ENCODE measurements at places on chromosomes 7 and 10.

GRCh38 chr7:155262031-155262430 is 35.6 kb upstream of the INSIG1 start:
- no peak for DNase-seq

GRCh38 chr7:18140943-18141342 is 113.3 kb upstream of the PRPS1L1 start:
- no peak for DNase-seq

DNA sequence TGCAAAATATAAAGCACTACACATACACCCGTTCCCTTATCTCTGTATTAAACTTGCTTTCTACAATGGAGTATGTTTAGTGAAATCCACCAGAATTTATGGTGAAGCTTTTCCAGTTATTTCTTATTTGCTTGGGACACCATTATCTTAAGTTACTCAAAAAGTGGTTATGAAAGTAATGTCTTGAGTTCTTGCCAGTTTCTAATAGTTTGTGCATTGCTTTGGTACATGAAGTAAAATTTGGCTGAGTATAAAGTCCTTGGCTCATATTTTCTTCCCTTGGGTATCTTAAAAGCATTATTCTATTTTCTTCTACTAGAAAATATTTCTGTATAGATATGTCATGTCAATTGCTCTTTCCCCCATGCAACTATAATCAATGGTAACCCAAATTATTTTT is 85.2 kb downstream of the POLR1F start:
- DNase-seq: no peak

DNA sequence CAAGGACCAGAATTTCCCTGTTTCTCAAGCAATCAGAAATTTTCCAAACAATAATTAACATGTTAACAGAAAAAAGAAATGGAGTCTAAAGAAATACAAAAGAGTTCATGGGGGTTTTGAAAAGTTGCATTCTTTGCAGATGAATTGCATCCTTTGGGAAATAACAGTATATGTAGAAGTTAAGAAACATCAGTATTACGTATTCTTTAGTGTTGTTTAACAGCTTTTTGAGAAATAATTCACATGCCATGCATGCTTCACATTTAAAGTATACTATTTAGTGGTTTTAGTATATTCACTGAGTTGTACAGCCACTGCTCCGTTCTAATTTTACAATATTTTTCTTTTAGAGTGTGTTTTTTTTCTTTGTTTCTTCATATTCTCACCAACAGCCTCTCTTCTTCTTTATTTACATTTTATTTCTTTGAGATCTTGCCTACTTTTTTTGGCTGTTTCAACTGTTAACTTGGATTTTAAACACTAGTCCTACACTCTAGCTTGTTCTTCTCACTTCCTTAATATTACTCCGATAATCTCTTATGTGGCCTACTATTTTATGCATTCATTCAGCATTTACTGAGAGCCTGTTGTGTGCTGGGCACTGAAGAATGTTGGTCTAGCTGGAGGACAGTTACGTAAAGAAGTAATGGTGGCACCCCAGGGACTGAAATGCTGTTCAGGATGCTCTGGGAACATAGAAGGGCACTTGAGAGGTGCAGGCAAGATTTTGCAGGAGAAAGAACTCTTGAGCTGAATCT is 330.1 kb downstream of the EXOC4 start:
- DNase-seq: no peak

DNA sequence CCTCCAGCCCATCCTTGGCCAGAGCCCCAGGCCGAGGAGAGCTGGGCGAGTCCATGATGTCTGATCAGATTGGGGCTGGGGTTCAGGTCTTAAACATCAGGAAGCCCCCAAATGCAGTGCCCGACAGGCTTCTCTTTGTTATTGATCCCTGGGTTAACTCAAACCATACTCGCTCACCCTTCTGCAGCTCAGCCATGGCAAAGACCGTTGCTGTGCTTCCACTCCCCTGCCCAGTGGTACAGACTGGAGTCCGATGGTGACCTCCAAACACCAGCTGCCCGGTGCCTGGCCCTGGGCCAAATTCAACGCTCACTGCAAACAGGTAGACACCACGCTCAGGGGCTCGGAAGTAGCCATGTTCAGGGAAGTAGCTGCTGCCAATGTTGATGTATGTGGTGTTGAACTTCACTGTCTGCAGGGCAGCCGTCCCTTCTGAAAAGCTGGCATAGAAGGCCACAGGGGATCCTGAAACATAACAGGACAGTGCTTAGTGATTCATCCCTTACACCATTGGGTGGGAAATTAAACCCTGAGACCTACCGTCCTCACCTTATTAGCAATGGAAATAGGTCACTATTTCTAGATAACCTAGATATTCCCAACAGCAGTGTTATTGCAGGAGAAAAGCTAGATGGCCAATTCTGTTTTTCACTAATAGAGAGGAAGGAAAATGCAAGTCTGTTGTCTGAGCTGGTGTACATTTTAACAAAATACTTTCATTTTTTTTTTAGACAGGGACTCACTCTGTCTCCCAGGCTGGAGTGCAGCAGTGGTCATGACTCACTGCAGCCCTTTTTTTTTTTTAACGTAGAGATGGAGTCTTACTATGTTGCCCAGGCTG is 20.5 kb downstream of the MMRN2 start:
- DNase-seq: no peak

DNA sequence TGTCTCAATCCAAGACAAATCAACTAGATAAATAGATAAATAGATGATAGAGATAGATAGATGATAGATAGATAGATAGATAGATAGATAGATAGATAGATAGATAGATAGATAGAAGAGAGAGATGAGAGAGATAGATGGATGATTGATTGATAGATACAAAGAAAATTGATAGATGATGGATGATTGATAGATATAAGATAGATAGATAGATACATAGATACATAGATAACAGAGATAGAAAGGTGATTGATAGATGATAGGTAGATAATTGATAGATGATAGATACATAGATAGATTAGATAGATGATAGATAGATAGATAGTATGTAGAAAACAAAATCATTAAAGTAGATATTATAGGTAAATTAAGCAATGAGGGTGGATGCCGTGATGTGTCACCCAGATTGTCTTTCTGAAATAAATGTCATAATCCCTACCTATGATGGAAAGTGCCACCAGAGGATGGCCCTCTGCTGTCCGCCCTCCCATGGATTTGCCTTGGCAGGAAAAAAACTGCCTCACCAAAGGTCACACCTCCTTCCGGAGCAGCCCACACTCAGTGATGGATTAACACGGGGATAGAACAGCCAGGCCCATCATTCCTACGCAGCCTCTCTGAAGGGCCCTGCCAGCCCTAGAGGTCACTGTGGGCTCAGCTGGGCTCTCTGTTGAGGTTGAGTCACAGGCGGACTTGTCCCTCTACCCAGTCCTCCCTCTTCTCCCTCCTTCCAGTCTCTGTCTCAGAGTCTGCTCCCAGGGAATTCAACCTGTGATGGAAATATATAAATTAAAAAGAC is 50.8 kb downstream of the KCNH2 start:
- no peak for DNase-seq

DNA sequence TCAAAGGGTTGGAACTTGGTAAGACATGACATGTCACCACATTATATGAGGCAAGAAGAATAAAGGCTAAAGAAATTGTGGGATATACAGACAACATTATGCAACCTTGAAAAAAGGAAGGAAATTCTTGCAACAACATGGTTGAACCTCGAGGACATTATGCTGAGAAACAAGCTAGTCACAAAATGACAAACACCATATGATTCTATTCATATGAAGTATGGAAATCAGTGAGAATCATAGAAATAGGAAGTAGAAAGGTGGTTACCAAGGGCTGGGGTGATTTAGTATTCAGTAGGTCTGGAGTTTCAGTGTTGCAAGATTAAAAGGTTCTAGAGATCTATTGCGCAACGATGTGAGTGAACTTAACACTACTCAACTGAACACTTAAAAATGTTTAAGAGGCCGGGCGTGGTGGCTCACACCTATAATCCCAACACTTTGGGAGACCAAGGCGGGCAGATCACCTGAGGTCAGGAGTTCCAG is 126.9 kb upstream of the TBX20 start:
- no peak for DNase-seq

DNA sequence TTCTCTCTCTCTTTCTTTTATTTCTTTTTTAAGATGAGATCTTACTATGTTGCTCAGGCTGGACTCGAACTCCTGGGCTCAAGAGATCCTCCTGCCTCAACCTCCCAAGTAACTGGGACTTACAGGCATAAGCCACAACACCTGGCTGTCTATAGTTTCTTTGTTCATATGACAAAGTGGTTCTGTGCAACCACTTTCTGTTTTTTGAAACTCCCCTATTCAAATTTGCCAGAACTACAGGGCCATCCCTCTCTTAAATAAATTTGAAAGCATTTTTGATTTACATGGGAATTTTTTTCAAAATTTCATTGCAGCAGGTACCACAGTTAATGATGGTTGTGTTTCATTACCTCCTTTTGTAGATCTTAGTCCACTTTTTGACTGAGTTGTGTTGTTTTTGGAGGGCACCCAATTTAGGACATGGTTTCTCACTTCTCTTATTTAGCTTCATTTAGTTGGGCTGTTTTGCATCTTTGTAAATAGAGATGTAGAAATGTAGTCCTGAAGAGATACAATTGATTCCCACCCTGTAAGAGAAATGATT is 119.2 kb downstream of the LRRC4 start:
- no peak for DNase-seq

DNA sequence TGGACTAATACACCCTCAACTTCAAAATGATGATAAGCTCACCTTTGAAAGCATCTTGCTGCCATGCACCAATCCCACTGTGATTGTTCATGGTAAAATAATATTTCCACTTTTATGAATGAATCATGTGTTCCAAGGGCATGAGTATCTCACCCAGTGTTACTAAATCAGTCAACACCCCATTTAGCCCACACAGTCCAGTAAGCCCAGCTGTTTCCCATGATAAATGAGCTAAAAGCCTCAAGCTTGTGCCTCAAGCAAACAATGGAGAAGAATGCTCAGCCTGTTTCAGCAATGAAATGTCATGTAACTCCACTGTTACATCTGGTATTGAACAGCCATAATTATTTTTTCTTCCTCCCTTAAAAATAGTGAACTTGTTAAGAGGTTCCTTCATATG is 442.5 kb downstream of the XPNPEP1 start:
- no peak for DNase-seq

- no peak for DNase-seq
Observed at GRCh38 chr7:50661345-50662040, 96.3 kb upstream of the DDC start.

DNA sequence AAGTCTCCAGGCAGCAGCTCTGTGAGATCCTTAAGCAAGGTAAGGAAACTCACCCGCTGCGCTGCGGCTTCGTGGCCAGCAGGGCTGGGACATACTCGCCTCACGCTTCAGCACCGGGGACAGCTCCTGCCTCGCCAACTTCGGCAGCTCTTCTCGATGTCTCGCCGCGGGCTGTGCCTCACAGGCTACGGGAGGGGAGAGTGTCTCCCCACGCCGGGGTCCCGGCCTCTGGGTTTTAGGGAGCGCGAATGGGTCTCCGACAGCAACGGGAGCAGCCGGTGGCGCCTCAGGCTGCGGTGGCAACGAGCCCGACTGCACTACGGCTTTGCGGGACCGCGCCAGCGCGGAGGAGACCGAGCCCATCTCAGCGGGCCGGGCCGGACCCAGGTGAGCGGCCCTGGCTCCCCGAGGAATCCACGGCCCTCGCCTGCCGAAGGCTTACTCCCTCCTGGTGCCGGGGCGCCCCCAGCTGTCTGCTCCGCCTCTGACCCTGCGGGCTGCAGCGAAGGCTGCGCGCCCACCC is 62.4 kb downstream of the LSM5 start:
- DNase-seq: peak; percentile 86

DNA sequence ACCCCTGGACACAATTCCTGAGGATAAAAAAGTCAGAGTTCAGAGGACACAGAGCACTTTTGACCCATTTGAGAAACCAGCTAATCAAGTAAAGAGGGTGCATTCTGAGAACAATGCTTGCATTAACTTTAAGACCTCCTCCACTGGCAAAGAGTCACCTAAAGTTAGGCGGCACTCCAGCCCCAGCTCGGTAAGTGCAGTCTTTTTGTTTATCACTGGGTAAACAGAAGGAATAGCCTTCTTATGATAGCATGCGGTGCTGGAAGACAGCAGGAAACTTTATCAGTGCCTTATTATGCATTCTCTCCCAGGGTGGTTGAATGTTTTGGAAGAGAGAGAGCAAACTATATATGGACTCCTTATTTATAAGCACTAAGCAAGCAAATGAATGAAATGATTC is 130.5 kb downstream of the CDK14 start:
- no peak for DNase-seq

DNA sequence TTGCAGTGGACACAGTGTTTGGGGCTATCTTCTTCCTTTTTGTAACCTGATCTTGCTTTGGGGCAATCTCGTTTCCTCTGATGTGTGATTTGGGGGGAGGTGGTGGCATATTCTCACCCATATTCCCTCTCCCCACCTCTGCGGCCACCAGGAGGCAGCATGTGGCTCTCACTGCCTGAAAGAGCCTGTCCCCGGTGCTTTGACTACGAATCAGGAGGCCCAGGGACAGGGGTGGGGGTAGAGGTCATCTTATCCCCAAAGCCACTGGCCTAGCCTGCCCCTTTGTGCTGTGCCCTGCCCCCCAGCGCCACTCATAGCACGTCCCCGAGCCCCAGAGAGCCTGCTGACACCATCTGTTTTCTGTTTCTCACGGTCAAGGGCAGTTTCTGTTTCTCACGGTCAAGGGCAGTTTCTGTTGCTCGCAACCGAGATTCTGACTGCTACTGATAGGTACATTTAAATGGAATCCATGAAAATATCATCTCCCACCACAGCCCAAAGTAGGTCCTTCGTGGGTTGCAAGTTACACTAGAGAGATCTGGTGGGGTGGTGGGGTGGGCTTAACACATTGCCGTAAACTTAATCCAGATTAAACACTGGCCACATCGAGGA is 28.2 kb downstream of the PHYH start:
- DNase-seq: peak; percentile 60

DNA sequence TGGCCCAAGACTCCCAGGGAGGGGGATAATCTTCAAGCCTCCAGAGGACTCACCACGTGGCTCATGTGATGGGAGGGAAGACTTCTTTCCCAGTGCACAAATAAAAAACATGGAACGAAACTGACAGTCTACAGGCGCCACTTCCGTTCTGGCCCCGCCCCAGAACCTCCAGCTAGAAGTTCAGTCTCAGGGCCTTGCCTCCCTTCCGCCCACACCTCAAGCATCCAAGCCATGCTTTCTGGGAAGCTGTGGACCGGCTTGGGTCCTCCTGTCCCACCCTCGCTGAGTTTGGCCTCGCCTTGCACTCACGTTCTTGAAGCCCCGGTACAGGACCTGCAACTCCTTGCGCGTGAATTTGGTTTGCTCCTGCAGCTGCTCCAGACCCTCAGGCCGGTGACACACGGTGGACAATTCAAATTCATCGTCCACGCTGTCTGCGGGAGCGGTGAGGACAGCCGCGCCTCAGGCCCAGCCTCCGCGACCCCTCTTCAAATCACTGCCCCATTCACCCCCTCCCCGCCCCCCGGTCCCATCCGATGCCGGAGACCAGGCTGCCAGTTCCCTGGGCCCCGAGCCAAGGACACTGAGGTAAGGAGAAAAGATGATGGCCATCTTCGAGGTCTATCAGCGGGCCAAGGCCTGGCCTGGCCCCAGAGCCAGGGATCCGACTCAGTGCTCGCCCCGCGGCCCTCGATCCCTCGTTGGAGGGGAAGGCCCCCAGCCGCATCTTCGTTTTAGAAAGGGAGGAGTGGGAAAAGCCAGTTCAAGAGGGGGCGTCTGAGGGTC is 10.7 kb upstream of the OGA start:
- DNase-seq: no peak

All from SK-MEL-5 (cell line).